ENCODE measurements at places on chromosomes 11 and 22. TPM values are rescaled to one million over a fixed set of nuclear protein-coding genes. Genes with fewer than 3 reads are reported as not detected.

TRPT1 gene
- total RNA-seq = 138 TPM

DNA sequence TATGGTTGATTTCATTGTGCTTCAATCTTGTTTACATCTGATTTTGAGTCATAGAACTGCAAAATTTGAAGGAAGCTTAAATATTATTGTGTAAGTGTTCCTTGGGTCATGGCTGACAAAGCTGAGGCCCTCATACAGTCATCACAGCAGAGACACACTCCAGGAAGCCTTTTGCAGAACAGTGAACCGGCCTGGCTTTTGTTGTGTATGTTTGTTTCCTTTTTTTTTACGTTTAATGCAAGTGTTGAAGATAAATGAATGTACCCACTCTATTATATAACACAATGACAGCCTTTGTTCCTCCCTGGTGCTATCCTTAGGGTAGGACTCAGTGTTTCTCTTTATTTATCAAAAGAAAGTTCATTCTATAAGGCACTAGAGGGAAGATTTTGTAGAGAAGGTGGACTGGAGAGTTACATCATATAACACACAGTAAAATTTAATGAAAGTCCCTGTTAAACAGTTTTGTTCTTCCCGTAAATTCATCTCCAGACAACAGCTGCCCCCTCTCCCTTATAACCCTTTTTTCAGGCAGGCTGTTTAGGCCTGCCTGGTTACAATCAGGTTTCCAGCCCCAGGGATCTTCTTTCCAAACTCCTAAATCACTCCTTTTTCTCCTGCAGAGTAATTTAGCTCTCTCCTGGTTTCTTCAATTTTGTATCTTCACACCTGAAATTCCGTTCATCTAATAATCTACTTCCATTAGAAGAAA lies 34.3 kb upstream of the CSTF3 start:
- no peak overlapping the region for H3K4me3 ChIP-seq
- no peaks in the 10 kb centered on the region for H3K36me3 ChIP-seq
- peak; percentile 27 for DNase-seq
- H3K27ac ChIP-seq = no peak overlapping the region
- no peaks in the 10 kb centered on the region for H3K4me1 ChIP-seq

DNA sequence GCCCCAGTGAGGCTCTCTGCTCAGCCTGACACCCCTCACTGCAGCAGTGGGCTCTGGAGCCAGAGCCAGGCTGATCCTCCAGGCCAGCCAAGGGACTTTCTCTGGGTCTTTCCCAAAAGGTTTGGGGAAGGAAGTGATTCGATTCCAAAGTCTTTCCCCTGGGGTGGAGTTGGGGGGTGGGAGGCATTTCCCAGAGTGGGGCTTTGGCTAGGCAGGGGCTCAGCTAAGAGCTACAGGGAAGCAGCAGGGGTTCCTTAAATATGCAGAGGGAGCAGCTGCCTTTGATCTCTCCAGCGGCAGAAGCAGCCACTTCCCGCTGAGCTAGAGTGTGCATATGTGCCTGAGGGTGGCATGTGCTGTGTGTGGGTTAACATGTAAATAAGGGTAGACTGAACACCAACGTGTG lies 192.9 kb downstream of the INSC start:
- H3K36me3 ChIP-seq = no peaks in the 10 kb centered on the region
- H3K4me3 ChIP-seq = no peak overlapping the region
- DNase-seq = no peak

GRCh38 chr11:61978703-61979661 lies 11.5 kb upstream of the FTH1 start:
- peak overlapping the region; percentile 99 for H3K27ac ChIP-seq
- H3K36me3 ChIP-seq = no peaks in the 10 kb centered on the region
- no peak for DNase-seq
- no peak overlapping the region for H3K4me3 ChIP-seq
- no peaks in the 10 kb centered on the region for H3K27me3 ChIP-seq
- H3K4me1 ChIP-seq = peaks cover 54% of the 10 kb centered on the region

DNA sequence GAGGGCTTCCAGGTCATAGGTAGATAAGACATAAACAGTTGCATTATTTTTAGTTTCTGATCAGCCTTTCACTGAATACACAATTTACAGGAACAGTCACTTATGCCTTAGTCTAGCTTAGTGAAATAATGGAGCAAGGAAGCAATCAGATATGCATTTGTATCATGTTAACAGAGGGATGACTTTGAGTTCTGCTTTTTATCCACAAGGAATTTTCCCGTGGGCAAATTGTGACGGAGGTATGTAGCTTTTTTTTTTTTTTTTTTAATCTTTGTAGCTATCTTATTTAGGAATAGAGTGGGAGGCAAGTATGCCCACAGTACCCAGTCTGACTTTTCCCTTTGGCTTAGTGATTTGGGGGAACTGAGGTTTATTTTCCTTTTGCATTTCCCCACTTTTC lies 3.4 kb upstream of the NLRP10 start:
- no peak overlapping the region for H3K27ac ChIP-seq
- no peaks in the 10 kb centered on the region for H3K36me3 ChIP-seq
- H3K4me3 ChIP-seq = no peak overlapping the region
- H3K4me1 ChIP-seq = no peaks in the 10 kb centered on the region

DDTL gene
- total RNA-seq = 3.0 TPM

DNA sequence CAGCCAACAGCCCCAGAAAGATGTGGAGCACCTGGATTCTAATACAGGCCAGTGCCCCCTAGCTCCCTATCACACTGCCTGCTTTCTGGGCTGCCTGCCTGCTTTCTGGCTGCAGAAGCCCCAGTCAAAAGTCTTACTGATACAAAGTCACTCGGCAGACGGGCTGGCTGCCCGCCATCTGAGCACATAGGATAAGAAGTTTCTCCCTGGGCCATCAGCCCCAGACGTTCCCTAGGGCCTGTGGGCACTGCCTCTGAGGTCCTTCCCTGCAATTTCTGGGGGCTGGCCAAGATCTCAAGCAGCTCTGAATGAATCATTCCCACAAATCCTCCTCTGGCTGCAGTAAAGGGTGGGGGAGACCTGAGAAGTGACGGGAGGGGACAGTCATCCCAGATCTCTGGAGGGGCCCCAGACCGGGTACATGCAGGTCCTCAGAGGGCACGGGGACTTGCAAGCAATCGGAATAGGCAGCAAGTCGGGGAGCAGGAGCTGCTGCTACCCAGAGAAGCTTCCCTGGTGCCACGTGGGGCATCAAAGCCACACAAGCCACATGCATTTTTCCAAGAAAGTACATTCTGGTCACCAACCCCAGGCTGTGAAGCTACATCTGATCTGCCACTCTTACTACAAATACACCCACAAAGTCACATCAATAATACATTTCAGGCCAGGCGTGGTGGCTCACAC lies 4.7 kb downstream of the TPST2 start:
- H3K27ac ChIP-seq = no peak overlapping the region
- peaks cover 22% of the 10 kb centered on the region for H3K4me1 ChIP-seq
- no peaks in the 10 kb centered on the region for H3K27me3 ChIP-seq
- peak; percentile 43 for DNase-seq
- no peak overlapping the region for H3K4me3 ChIP-seq

PPP2R1B gene
- 5.5 TPM for total RNA-seq

YAP1 gene
- total RNA-seq = 400 TPM

GRCh38 chr11:80041136-80042000 lies 600.5 kb upstream of the TENM4 start:
- no peak for DNase-seq
- H3K4me1 ChIP-seq = no peaks in the 10 kb centered on the region
- H3K36me3 ChIP-seq = no peaks in the 10 kb centered on the region
- H3K27ac ChIP-seq = no peak overlapping the region
- H3K4me3 ChIP-seq = no peak overlapping the region
- H3K27me3 ChIP-seq = no peaks in the 10 kb centered on the region

DNA sequence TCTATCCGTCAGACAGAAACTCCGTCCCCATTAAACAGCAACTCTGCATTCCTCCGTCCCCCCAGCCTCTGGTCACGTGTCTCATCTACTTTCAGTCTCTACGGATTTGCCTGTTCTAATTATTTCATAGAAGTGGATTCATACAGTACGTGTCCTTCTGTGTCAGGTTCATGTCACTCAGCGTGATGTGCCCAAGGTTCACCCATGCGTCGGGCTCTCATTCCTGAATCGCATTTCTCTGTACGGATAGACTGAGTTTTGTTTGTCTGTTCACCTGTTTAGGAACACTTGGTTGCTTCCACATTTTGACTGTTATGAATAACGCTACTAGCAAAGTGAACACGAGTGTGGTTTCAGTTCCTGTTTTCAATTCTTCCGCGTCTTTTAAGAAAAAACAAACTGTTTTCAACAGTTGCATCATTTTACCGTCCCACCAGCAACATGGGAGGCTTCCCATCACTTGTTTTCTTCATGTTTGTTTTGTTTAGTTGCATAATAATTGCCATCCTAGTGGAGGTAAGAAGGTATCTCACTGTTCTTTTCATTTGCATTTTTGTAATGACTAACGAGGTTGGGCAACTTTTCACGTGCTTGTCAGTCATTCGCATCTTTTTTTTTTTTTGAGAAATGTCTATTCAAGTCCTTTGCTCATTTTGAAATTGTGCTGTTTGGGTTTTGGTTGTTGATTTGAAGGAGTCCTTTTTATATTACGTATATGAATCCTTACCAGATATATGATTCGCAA lies 8.9 kb upstream of the NLRP6 start:
- H3K4me1 ChIP-seq = peaks cover 23% of the 10 kb centered on the region
- H3K27ac ChIP-seq = peak overlapping the region; percentile 75
- DNase-seq = no peak
- H3K36me3 ChIP-seq = no peaks in the 10 kb centered on the region
- H3K4me3 ChIP-seq = no peak overlapping the region
